ENCODE measurements at places on chromosomes 16 and 17. TPM values are rescaled to one million over a fixed set of nuclear protein-coding genes. Genes with fewer than 3 reads are reported as not detected.

DNA sequence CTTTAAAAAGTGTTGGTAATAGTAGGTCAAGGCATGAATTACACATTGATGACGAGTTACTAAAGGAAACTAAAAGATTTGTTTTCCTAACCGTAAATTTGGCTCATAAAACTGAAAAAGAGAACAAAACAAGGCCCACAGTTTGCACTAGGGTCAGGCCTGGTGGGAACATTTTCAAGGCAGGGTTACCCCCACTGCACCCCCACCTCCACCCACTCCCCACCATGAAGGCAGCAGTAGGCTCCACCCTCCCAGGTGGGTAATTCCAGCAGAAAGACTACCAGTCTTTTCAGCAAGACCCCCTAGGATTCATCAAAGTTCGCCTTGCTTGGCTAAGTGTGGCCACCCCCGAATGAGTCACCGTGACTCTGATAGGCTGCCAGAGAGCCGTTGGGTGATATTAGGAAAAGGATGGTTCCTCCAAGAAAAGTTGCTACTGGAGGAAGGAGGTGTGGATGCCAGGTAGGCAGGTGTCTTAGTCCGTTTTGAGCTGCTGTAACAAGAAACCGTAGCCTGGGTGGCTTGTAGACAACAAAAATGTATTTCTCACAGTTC lies 8.6 kb downstream of the DNAAF1 start:
- DNase-seq = peak; percentile 39

DNA sequence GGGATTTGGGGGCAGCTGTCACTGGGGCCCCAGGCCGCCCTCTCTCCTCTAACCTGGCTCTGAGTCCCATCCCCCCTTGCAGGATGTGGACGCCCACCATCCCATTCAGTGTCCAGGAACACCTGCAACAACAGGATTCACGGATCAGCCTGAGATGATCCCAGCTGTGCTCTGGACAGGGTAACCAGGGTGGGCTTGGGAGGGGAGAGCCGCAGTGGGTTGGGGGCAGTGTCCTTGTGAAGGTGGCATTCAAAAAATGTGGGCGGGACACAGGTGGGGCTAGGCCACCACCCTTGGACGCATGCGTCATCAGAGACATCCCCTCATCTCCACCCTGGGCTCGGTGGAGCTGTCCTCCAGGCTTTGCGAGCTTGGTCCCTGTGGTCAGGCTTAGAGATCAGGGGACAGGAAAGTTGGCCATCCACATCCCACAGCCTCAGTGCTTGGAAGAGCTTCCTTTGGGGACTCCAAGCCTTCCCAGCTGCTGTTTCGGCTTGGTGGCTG lies 19.1 kb downstream of the DEXI start:
- no peak for DNase-seq

Gene KCNH4
- not detected for total RNA-seq

- no peak for DNase-seq
These were observed 11.2 kb upstream of the ORAI3 start for GRCh38 chr16:30937692-30938091.

GRCh38 chr17:57986841-57987580 lies 1.0 kb downstream of the VEZF1 start:
- DNase-seq = peak; percentile 79

- DNase-seq = peak; percentile 93
These were observed 96.6 kb downstream of the NXN start for GRCh38 chr17:882827-883585.

DNA sequence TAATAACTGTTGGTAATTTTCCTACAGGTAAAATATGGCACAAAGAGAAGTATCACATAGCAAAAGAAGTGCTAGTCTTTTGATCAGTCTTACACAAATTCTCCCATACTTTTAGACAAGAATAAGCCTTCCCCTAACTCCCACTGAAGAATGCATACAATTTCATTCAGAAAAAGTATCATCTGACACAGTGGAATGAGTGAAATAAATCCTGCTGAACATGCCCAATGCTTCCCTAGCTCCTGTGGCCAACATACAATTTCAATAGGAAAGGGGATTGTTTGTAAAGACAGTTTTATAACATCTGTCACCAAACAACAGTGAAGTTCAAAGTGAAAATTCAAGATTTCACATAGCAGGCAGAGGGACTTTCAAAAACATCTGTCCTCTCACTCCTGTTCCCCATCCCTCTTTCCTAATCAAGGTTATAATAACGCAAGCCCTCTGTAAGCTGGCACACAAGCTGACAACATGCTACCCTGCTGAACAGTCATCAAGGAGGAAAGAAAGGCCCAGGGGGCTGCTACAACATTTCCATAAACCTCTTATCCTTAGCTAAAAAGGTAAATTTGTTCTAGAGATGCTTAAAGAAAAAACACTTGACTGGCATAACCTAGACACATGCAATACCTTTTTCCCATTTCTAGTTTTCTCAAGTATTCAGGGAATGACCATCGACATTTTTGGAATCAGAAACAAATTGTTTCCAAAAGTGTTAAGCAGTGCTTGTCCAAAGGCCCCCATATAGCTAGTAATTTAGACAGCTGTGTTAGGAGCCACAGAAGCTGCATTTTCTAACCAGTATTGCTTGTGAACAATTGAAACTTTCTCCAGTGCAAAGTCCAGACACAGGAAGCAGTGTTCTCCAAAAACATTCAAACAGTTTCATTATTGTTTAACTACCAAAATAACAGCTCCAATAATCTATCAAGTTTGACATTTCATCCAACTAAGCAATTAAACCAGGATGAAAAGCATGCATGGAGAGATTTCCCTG lies 11.5 kb upstream of the RFFL start:
- no peak for DNase-seq

Gene ARL16
- total RNA-seq = 22.9 TPM

Gene ANKRD40CL
- not detected for total RNA-seq

GRCh38 chr17:7897090-7897489 lies 8.5 kb downstream of the CHD3 start:
- no peak for DNase-seq

DNA sequence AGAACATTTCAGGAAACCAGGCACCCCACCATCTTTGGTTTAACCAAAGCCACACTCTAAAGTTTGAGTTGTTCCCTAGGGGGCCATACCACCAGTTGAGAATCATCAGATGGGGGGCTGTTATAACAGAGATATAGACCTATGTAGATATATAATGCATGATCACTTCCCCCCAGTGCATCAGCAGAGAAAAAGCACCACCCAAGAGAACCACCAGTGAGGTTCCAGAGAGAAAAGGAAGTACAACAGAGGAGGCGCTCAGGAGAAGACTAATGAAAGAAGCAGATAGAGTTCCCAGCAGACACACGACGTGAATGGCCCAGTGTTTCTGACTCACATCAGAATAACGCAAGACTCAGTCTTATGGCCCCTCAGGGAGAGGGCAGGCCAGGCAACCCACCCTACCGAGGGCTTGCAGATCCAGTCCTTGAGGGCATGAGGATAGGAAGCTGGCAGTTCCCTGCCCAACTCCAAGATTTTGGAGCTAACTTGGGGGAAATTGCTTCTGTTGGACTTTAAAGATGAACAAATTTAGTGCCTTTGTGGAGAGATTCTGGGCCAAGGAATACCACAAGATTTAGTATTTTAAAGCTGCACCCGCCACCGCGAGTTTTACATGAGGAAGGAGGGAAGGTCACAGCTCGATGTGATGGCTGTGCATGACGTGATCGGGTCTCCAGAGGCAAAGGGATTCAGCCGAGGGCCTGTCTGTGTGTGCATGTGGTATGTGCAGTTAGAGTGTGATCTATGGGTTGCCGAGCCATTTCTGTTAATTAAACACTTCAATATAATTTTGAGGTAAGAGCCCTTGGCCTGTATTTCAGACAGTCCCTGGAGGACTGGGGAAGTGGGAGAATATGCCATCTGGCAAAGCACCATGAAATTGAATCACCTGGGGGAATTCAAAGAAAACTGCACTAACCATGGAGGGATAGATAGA lies 53.1 kb downstream of the AIPL1 start:
- no peak for DNase-seq

Gene SLC6A2
- not detected for total RNA-seq

Gene PPM1E
- under 0.01 TPM for total RNA-seq

Gene TP53TG3F
- under 0.01 TPM for total RNA-seq

GRCh38 chr17:72538901-72539352 lies 418.1 kb downstream of the SOX9 start:
- DNase-seq = no peak

DNA sequence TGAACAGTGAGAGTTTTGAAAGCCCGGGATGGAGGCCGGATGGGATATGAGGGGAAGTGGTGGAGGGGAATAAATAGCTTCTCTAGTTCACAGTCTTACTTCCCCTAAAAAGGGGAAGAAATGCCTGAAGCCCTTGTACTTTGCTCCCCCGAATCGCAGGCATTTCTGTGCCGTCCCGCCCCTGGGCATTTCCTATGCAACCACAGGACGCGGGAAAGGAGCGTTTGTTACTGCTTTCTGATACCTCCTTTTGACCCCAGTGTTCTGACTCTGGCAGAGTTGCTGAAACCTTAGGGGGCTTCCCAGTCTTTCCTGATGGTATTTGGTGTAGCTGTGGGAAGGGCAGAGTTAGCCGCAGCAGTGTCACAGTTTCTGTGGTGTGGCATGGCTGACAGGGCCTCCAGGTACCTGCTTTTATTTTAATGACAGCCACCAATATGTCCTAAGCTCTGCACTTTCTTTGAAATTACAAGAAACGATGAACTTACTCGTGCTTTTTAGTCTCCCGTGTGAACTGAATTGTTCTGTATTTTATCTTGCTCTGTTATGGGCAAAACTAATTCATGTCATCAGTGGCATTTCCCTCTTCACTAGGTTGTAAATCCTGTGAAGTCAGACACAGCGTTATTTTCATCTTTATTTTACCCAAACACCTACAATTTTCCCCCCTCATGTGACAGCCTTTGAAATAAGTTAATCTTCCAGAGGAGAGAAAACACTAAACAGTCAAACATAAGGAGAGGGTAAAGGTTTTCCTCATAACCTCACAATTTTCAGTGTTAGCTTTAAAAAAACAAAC lies 27.1 kb downstream of the USP10 start:
- DNase-seq = no peak

Gene PABPN1L
- not detected for total RNA-seq

GRCh38 chr17:10332515-10332914 lies 40.3 kb downstream of the MYH13 start:
- no peak for DNase-seq

DNA sequence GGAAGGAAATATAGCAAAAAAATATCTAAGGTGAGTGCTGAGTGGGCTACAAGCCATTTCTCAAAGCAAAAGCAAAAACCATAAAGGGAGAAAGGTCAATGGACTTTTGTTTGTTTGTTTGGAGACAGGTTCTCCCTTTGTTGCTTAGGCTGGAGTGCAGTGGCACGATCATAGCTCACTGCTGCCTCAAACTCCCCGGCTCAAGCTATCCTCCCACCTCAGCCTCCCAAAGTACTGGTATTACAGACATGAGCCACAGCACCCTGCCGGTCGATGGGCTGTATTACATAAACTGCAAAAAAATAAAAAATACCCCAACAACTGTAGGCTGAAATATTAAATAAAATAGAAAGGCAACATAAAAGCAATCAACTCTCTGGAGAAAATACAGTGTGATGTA lies 3.5 kb upstream of the RBBP6 start:
- DNase-seq = no peak

GRCh38 chr17:32386844-32387243 lies 36.9 kb downstream of the ZNF207 start:
- DNase-seq = no peak

Gene MYH11
- 0.64 TPM for total RNA-seq

GRCh38 chr17:14712611-14713021 lies 411.7 kb downstream of the HS3ST3B1 start:
- peak; percentile 6 for DNase-seq

Gene ACSM2A
- total RNA-seq = not detected

DNA sequence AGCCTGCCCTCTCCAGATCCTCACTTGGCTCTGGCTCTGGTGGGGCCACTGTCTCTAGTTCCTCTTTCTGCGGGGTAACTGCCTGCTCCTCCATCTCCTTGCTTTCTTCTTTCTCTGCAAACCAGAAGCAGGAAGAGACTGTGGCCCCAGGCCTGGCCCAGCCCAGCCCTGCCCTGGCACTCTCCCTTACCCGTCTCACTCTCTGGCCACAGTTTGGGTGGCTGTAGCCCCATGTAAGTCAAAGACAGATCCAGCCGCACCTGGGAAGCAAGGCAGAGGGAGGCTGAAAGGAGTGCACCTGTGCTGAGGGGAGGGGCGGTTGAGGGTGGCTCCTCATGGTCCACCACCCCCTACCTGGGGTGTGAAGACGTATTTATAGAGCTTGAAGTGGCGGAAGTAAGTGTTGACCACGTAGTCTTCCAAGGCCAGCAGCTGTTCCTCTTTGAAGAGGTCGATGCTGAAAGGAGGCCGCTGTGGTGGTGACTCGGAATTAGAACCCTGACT lies 2.8 kb downstream of the CFAP119 start:
- no peak for DNase-seq

DNA sequence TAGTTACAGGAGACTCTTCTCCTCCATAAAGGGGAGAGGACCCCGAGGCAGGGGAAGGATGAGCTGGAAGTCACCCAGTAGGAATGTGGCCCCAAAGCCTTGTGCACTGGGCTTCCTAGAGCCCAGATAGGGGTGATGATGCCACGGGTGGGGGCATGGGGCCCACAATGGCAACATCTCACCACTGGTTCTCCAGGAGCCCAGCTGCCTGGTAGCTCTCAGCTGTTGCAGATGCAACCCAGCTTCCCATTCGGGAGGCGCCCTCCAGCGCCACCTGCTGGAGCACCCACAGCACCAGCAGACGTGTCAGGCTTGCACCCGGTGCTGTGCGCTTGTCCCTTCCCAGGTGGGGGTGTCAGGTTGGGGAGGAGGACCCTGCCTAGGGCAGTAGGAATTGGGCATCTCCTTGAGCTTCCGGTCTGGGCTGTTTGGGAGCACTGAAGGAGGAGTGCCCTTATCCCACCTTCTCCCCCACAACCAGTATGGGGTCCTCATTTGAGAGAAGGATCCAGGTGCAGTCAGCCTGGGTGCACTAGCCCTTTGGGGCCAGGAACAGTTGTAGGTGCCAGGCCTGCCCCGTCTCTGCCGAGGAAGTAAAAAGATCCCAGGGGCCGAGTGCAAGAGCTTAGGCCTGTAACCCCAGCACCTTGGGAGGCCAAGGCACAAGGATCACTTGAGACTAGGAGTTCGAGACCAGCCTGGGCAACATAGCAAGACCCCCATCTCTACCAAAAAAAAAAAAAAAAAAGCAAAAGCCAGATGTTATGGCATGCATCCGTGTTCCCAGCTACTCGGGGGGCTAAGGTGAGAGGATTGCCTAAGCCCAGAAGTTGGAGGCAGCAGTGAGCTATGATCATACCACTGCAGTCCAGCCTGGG lies 14.4 kb downstream of the CDIPT start:
- peak; percentile 67 for DNase-seq

Gene IST1
- 146 TPM for total RNA-seq

GRCh38 chr17:35895636-35896587 lies 15.8 kb upstream of the CCL5 start:
- DNase-seq = peak; percentile 77

DNA sequence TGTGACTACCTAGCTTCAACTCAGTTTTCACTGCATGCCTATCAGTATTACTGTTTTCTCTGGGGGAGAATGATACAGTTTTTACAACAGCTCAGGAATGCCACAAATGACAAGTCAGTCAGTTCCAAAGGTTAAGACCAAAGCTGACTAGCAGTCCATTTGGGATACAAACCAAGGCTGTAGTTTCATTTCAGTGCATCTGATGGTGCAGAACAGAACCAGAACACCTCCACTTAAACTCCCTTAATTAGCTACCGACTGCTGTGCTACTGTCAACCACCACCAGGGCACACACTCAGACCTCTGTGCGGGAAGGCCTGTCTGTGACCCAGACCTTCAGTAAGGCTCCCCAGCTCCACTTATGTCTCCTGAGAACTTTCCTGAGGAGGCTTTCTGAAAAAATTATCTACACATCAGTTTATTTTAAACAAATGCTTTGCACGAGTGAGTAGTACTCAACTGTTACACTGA lies 20.4 kb downstream of the NFE2L1 start:
- peak; percentile 58 for DNase-seq
